ENCODE measurements at places on chromosomes 12 and 14.

DNA sequence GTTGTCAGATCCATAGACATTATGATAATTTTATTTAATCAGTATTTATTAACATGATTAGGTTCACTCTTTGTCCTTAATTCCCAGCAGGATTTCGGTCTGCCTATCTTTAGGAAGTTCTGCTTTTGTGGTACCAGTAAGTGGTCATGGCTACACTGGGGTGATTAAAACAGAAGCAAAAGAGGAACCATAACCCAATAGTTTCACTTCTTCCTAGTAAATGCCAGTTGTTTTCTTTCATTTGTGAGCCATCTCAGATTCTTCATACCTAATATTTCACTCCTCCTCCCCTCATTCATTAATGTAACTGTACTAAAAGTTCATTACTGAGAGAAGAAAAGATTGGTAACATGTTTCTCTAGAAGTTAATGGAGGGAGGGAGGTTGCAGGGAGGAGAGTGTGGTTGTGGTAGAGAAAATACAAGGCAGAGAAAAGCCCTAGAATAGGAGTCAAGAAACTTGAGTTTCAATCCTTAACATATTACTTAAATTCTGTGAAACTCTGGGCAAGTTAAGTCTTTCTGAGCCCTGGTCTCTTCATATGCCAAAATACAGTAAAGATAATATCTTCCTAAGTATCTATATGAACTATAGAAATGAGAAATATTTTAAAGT, 101.2 kb downstream of the PEBP1 start:
- no peak for DNase-seq

GRCh38 chr14:32984241-32984930, 45.7 kb downstream of the NPAS3 start:
- no peak for DNase-seq

DNA sequence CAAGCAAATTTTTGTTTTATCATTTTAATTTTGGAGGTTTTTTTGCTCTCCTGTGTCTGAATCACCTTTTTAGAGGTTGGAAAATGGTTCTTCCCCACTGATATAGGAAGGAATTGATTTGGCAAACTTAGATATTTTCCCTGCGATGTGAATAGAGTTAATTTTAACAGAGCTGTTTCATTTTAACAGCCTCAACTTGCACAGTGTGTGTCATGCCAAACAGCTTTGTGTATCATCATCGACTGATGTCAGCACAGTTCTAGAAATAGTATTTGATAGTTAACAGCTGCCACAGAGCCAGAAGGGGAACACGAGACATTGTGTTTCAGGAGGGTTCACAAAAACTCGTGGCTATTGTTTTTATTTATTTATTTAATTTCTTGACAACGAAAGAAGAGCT, 243.1 kb upstream of the FOXN3 start:
- no peak for DNase-seq

DNA sequence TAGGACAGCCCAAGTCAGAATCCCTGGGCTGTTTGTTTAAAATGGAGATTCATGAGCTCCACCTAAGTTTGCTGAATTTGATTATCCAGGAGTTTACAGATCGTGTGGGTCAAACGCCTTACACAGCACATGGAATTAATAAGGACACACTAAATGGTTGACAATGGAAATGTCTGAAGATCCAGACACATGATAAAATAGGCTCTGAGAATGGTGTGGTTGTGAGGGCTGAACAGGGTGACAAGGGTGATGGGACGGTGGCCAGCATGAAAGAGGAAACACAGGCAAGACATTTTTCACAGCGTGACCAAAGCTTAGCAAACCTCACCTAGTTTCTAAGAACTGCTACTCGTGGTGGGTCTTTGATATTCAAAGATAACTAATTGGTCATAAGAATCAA, 12.5 kb downstream of the VWF start:
- no peak for DNase-seq
